ENCODE measurements at places on chromosomes 16 and 17.

- no peak for DNase-seq
These were observed 4.5 kb upstream of the ACSF3 start for GRCh38 chr16:89089120-89089519.

GRCh38 chr16:85094176-85094805 is 18.0 kb downstream of the CIBAR2 start:
- DNase-seq, result no peak

DNA sequence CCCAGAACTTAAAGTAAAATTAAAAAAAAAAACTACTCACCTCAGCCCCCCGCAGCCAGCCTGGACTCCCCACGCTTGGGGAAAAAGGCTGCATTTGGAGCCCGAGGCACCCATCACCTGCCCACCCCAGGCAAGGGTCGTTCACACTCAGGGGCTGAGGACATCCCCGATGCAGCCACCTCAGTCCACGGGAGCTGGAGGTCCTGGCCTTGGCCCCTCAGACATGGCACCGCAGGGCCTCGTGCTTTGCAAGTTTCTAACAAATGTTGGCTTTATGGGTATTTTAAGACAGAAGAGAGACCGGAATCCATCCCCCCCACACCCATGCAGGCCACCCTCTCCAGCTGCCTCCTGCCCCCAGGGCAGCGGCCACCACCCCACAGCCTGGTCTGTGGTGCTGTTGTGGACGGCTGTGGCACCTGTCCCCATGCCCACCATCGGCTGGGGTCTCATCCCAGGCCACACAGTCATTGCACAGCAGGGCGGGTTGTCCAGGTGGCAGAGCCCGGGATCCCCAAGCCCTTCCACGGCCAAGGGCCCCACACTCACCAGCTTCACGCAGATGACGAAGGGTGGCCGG is 116.4 kb upstream of the ZNF750 start:
- DNase-seq, result no peak

DNA sequence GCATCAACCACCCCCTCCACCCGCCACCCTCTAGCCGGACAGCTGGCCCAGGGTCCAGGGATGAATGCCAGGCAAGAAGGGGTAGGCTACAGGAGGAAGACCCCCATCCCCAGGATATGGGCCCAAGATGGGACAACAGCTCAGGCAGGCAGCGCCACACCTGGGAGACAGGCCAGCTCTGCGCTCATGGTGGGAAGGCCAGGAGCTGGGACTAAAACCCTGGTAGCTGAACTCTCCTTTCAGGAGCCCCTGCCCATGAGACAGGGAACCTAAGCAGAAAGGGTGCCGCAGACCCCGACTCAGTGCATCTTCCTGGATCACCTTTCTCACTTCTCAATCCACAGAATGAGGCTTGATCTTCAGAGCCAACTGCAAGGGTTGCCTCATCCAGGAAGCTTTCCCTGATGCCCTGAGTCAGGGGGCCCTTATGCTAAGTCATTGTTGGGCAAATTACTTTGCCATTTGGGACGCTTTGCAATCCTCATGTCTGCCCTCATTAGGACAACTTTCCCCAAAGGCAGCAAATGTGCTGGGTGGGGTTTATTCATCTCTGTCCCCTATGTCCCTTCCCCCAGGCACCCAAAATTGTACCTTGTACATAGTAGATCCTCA is 9.0 kb downstream of the ZDHHC1 start:
- no peak for DNase-seq

DNA sequence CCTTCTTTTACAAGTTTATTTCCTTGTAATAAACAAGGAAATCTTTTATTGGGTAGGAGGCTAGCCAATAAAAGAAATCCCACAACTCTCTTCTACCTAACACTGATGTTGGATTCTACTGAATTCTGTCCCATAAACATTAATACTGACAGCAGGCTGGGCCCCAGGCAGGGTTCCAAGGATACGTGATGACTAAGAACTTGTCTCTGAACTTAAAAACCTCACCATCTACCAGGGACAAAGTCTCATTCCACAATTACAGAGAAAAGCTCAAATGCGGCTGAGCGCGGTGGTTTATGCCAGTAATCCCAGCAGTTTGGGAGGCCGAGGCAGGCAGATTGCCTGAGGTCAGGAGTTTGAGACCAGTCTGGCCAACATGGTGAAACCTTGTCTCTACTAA is 64.9 kb downstream of the ARHGAP17 start:
- DNase-seq, result no peak

DNA sequence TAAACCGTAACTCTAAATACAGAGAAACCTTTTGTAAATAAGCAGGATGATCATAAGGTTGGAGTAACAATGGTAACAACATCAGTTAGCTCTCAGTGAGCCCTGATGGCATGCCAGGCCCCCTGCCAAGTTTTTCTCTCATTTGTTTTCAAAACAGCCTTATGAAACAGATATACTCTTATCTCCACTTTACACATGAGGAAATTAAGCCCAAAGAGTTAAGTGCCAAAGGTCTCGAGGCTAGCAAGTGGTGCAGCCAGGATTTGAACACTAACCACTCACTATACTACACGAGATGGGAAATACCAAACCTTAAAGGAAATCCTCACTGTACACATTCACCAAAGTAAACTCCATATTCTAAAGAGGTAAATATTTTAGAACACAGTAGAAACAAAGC is 15.0 kb downstream of the USP31 start:
- no peak for DNase-seq

DNA sequence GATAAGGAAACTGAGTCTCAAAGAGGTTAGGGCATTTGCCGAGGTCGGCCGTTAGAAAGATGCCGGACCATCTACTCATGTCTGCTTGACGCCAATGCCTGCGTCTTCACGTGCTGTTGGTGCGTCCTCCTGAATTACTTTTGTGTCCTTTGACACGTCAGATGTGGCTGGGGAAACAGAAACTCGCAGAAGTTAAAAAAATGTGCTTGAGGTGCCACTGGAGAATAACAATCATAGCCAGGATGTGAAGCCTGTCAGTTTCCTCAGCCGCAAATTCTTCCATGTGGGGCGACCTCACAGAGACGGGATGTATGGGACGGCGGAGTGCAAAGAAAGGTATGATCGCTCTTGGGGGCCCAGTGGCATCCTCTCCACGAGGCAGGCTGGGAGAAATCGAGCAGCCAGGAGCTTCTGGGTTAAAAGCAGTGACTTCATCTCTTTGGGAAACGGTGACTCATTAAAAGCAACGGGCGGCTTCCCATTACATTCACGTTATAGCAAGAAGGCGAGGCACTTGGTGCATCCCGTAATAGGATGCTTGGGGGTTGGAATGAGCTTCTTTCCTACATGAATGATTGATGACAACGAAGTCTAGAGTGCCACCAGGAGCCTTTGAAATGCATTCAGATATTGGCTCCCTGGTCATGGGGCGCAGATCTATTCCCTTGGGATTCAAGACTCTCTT is 67.8 kb downstream of the BMERB1 start:
- no peak for DNase-seq

GRCh38 chr17:76912421-76913164 is 44.4 kb downstream of the MGAT5B start:
- DNase-seq, result no peak

GRCh38 chr17:79355165-79355564 is 255.7 kb downstream of the RBFOX3 start:
- no peak for DNase-seq

DNA sequence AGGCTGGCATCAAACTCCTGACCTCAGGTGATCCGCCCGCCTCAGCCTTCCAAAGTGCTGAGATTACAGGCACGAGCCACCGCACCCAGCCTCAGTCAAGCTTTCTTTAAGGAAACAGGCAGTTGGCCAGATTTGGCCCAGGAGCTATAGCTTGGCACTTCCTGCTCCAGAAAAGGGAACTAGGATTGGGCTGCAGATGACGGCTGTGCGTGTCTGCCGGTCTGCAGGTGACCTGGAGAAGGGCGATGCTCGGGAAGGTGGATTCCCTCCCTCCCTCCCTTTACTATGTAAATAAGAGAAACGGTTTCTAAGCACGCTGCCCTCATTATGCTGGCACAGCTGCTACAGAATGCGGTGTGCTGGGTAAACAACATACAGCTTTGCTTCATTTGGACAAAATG is 215.9 kb downstream of the RPTOR start:
- DNase-seq, result no peak

DNA sequence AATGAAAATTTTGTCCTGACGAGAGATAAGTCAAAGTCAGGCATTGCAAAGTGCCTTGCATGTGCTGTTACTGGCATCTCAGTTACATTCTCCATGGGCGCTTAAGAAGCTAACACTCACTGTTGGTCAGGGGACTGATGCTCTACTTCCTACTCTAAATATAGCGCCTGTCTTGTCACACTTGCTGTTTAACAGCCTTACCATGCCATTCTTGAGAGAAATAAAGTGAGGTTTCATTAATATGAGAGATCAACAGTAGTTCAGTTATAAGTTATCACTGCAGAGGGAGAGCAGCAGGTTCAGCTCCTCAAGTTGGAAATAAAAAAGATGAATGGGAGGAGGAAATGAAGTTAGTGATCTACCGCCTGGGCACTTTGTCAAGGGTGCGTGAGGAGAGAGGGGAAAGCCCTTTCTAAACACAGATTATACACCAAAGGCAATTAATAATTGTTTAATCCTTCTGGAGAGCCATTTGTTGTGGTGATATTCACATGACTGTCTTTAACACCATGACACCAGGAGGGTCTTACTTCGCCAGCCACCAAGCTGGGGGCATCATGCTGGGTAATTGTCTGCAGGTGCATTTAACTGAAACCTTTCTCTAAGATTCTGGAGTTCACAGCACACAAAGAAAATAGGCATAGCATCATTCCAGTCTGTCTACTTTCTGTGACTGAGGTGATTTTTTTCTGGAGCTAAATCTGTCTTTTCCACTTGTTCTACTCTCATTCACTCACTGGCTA is 568.7 kb upstream of the HSBP1 start:
- no peak for DNase-seq
